ENCODE measurements at places on chromosomes 16 and 17.

DNA sequence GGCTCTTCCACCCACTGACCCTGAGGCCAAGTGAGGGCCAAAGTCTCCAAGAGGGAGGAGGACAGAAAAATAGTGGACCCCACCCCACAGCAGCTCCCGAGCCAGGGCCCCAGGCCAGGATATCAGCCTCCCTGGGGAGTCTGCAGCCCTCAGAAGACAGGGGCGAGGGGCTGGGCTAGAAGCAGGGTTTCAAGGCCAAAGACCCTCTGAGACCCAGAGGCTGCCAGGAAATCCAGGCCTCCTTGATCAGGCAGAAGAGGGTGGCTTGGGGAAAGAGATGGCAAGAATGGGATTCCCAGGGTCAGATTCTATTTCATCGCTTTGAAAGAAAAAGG is 156.1 kb downstream of the ZNF423 start:
- DNase-seq = no peak

GRCh38 chr16:54118846-54119245 is 167.7 kb downstream of the IRX3 start:
- no peak for DNase-seq

DNA sequence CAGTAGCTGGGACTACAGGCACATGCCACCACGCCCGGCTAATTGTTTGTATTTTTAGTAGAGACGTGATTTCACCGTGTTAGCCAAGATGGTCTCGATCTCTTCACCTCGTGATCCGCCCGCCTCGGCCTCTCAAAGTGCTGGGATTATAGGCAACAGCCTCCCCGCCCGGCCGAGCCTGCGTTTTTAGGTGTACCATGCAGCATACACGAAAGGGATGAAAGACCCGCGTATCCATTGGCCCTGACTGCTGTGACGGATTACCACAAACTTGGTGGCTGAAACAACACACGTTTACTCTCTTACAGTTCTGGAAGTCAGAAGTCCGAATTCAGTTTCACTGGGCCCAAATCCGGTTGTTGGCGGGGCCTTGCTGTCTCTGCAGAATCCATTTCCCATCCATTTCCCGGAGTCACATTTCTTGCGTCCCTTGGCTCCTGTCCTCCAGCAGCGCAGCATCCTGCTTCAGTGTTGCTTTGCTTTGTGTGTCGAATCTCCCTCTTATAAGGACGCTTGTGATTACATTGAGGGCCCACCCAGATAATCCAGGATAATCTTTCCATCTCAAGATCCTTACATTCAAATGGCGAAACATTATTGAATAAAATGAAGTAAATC is 8.3 kb upstream of the GUCY2D start:
- no peak for DNase-seq

- DNase-seq = no peak
Measured at GRCh38 chr16:65698791-65699321, 577.0 kb upstream of the CDH11 start.

DNA sequence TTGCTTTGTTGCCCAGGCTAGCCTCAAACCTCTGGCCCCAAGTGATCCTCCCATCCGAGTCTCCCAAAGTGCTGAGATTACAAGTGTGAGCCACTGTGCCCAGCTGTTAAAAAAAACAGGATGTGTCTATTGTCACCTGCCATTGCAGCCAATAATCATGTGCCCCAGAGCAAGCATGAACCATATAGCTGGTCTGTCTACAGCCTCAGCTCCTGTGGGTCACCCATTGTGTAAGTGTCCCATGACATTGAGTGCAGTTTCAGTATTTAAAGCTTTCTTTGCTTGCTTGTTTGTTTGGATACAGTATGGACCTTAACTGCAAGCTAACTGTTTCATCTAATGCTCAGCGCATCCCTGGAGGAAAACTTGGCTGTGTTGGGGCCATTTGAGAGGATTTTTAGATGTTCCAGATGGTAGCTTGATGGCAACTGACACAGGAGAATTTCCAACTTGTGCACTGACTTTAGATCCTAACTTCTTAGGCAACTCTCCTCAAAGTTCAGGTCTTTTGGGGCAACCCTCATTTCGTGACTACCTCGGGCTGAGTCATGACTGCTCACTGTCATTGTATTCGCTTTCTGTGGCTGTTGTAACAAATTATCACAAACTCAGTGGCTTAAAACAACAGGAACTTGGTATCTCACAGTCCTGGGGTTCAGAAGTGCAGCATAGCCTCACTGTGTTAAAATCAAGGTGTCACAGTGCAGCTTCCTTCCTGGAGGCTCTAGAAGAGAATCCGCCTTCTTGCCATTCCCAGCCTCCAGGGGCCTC is 30.3 kb upstream of the ADORA2B start:
- no peak for DNase-seq

GRCh38 chr17:34095106-34095505 is 160.0 kb upstream of the CCL2 start:
- DNase-seq = no peak

DNA sequence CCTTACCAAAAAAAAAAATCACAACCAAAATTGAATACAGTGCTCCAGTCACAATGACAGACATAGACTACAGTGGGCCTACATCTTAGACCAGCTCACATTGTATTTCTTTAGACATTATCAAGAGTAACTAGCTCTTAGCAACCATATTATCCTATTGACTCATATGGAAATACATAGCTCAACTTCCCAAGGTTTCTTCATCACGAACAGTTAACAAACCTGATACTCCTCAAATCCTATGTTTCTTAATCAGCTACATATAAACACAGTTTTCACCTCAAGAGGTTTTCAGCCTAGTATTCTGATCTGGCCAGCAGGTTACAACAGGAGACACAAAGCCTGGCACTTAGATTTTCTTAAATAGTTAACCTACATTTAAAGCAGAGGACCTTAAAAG is 29.7 kb downstream of the CMC2 start:
- DNase-seq = no peak

GRCh38 chr17:74549343-74549742 is 3.4 kb upstream of the CD300C start:
- DNase-seq = no peak

- no peak for DNase-seq
Measured at GRCh38 chr16:86881118-86881510, 302.8 kb downstream of the FOXL1 start.

DNA sequence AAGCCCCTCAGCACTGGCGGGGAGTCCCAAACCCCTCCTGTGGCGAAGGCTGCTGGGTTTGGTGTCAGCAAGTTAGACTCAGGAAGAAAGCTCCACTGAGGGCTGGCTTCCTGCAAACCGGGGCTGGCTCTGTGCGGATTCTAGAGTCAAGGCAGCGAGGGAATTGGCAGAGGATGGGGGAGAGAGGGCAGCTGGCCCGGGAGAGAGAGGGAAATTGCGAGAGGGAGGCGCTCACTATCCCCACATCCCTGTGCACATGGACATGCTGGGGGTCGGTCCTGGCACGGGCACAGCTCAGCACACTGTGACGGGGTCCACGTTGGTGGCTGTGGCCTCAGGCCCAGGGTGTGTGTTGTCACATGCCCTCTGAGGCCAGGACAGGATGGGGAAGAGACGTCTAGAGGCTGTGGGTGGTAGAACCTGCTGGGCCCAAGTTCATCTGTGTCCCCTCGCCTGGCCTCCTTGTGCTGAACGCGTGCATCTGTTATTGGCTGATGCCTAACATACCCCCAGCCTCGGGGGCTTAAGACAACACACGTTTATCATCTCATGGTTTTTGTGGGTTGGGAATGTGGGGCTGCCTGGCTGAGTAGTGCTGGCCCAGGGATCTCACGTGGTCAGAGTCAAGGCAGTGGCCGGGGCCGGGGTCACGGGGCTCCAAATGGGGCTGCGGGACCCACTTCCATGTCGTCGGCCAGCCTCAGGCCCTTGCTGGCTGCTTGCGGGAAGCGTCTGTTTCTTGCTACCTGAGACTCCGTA is 16.7 kb upstream of the JPH3 start:
- no peak for DNase-seq

- no peak for DNase-seq
Measured at GRCh38 chr17:5286846-5287245, 4.8 kb downstream of the RABEP1 start.

DNA sequence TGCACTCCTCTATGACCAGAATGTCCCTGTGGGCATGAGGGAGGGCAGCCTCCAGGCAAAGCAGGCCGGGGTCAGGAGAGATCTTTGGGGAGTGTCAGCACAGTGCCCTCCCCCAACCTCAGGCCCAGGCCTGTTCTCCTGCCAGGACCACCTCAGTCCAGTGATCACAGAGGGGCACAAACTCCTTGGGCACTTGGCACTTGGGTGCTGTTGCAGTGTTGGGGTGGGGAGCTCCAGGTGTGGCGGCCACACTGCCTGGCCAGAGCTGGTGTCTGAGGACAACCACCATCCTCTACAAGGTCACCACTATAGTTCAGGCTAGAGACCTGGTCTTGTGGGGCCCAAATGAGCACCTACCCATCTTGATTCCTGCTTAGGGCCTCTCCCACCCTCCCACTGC is 37.2 kb downstream of the SMPD3 start:
- no peak for DNase-seq

GRCh38 chr17:28747051-28747691 is 3.4 kb downstream of the TRAF4 start:
- DNase-seq = peak; percentile 83

GRCh38 chr16:81740169-81740568 is 38.9 kb upstream of the PLCG2 start:
- no peak for DNase-seq

DNA sequence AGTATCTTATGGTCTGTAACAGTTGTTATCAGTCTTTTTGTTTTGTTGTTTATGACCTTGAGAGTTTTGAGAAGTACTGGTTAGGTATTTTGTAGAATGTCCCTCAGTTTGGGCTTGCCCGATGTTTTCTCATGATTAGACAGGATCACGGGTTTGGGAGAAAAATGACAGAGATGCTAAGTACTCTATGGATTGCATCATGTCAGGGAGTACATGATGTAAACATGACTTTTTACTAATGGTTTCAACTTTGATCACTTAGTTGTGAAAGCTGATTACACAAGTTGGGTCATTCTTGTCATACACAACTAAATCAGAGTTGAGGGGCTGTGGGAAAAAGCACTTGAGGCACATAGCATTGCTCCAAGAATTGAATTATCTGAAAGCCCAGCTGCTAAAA is 94.7 kb upstream of the SIAH1 start:
- DNase-seq = no peak

DNA sequence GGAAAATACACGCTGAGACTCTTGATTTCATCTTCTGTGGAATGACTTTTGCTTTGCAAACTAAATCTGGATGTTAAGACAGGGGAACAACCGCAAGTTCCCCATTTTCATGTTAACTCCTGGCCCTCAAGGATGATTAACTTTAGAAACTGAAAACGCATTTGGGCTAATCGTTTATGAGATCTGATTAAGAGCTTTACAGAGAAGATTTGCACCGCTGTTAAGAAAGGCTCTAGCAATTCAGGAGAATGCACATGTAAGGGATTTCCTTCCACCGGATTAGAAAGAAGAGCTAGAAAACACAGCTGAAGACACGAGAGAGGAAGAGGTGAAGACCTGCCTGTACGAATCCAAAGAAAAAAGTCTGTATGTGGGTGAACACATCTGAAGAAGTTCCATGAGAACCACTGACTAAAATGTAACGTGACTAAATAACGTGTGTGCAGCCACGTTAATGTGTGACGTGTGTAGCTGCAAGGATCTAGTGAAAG is 106.4 kb downstream of the YPEL2 start:
- DNase-seq = no peak

DNA sequence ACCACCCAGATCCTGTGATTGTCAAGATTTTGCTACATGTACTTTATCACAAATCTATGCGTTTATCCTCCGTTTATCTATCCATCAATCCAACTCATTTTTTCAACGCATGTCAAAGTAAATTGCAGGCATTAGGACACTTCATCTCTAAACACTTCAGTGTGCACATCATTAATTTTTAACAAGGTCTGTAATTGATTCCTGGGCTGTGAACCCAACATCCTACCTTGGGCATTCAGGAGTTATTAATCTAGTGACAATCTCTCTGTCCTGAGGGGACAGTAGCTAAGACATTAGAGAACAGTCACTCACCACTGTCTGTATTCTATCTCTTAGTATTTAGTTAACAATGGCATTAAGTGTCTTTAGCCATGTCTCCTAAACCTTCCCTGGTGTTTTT is 264.7 kb downstream of the SOX9 start:
- DNase-seq = no peak

- DNase-seq = no peak
Measured at GRCh38 chr17:4895121-4895520, 4.2 kb upstream of the C17orf107 start.

DNA sequence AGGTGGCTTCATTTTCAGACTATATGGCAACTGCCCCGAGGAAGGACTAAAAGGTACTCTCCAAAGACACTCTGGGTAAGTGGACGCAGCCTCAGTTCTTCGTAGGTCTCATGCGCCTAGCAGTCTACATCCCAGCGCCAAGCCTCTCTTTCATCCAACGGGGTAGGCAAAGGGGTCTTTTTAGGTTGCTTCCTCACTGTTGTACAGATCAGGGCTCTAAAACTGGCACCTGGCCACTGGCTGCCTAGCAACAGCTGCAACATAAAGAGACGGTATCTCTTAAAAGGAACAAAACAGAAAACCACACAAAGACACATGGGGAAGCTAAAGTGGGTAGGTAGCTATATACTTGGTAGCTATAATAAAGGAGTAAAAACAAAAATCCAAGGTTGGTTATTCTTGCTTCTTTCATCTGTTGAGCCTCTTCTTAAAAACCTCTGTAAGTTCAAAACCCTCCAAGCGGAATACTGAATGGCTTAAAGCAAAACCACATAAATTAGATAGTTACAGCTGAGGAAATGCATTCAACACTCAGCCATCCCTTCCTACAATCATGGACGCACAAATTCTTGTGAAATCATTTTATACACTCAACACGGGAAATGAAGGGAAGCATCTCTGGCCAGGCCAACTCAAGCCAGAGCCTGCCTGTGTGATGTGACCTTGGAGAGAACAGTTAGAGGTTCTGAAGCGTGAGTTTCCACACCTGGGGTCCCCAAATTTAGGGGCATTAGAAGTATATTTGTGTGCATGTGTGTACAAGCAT is 22.7 kb downstream of the CYTH1 start:
- no peak for DNase-seq

DNA sequence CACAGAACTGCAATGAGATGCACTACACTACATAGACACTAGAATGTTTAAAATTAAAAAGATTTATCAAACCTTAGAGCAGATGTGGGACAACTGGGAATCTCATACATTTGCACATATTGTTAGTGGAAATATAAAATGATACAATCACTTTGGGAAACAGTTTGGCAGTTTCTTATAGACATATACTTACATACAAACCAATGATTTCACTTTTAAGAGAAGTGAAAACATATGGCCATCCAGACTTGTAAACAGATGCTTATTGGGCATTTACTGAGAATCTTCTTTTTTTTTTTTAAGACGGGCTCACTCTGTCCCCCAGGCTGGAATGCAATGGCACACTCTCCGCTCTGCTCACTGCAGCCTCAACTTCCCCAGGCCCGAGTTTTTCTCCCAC is 50.1 kb downstream of the AXIN2 start:
- DNase-seq = no peak

GRCh38 chr17:27239046-27239445 is 54.9 kb upstream of the WSB1 start:
- DNase-seq = no peak

- DNase-seq = no peak
Measured at GRCh38 chr16:52293204-52293603, 253.7 kb downstream of the TOX3 start.

GRCh38 chr16:521381-522210 is 5.9 kb upstream of the CAPN15 start:
- no peak for DNase-seq

GRCh38 chr17:81515530-81516041 is 3.0 kb upstream of the ACTG1 start:
- no peak for DNase-seq

GRCh38 chr17:65349916-65350315 is 211.5 kb downstream of the AXIN2 start:
- DNase-seq = no peak

- no peak for DNase-seq
Measured at GRCh38 chr17:2357237-2357636, 19.9 kb downstream of the SGSM2 start.

- DNase-seq = no peak
Measured at GRCh38 chr17:80650751-80651518, 106.3 kb downstream of the RPTOR start.

All from anterior cingulate cortex (tissue), 58 donors.